ENCODE measurements at places on chromosomes 5 and 9.
A peak's percentile ranks its signal among the peaks of the same experiment; 100 is the strongest.

- no peak for DNase-seq
Observed at GRCh38 chr5:115028557-115028956, 141.2 kb downstream of the TRIM36 start.

DNA sequence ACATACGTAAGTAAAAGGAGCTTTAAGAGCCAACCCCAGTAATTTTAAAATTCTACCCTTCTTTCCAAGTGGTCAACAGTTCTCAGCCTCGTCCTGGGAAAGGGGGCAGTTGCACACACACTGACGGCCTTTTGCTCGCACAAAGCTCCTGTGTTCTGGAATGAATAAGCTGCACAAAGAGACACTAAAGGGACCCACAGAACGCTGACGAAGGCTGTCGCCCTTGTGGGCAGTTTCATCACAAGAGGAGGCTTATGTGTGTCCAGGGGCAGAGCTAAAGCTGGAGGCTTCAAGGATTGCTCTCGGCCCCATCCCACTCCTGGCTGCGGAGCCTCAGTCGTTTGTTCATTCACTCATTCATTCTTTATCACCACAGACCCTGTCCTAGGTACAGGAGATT lies 67.0 kb upstream of the NEK6 start:
- peak; percentile 41 for DNase-seq

- DNase-seq, result no peak
Observed at GRCh38 chr5:71894091-71894490, 175.0 kb downstream of the CARTPT start.

GRCh38 chr5:168916852-168917251 lies 337.7 kb upstream of the PANK3 start:
- no peak for DNase-seq

DNA sequence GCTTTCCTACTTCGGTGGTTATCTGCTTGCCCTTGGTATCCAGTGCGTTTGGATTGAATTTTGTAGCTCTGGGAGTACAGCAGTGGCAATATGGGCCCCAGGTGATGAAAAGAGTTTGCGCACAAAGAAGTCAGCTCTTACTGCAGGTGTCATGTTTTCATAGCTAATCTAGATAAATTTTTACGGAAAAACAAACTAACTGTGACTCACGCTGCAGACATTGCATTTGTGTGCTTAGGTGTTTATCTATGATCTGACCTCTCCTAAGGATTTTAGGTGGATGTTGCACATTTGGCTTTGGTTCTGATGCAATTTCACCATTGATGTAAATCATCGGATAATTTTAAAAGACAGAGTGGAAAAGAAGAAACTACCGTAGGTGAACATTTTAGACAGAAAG lies 92.1 kb downstream of the VCAN start:
- no peak for DNase-seq

DNA sequence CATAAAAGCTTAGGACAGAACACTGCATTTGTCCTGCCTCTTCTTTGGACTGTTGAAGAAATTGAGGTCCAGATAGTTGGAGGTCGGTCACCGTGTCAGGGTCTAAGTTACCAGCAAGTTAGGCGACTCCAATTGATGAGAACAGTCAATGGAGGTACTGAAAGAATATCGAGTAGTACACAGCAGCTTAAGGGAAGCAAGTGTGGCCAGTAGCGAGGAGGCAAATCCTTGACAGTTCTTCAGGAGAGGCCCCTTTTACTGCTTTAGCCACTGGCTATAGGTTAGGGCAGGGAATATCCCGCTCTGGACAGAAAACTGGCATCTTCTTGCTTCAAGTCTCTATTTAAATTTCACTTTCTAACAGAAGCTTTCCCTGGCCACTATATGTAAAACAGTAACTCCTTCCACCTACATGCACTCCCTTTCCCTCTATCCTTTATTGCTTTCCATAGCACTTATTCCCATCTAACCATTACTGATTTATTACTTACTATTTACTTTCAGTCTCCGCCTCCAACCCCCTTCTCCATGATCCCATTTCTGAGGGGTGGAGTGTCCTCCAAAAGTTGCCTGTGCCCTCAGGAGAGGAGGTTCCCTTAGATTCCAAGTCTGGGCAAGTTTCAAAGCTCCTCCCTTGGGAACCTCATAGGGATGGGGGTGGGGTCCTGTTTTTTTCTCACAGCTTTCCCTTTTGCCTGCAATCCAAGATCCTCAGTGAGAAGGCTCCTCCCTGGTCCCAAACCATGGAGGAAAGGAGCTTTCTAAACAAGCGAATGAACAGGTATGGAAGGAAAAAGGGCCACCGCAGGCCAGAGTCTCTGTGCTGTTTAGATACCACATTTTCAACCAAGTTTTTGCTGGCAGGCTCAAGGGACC lies 4.1 kb upstream of the PRDM6 start:
- DNase-seq, result no peak

All from tongue (tissue), 3 donors.